Stimulated activated CD8-positive, alpha-beta memory T cell treated with anti-CD3 and anti-CD28 coated beads, Interleukin-4, amount 100 ng/mL, for 24 hours (primary cell): ENCODE measurements at places on chromosomes 7 and 10.

DNA sequence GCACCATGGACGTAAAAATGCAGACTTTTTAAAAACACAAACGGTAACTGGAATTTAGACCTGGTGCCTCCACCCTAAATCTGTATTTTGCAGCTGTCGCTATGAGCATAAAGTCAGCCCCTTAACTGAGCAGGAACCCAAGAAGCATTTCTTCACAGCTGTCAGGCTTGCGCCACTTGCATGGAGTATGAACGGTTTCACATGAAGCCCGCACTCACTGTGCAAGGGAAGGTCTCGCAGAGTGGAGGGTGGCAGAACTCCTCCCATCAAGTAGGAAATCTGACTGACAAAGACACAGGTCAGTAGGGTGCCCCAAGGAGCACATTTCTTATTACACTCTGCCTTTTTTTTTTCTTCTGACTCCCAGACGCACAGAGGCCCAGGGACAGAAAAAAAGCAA is 58.5 kb downstream of the ELMO1 start:
- DNase-seq: no peak

GRCh38 chr10:58107506-58107905 is 160.2 kb downstream of the IPMK start:
- no peak for DNase-seq

- DNase-seq: no peak
Measured at GRCh38 chr7:148230296-148230695, 360.3 kb upstream of the C7orf33 start.

- no peak for DNase-seq
Measured at GRCh38 chr10:86419101-86419500, 52.5 kb upstream of the GRID1 start.

DNA sequence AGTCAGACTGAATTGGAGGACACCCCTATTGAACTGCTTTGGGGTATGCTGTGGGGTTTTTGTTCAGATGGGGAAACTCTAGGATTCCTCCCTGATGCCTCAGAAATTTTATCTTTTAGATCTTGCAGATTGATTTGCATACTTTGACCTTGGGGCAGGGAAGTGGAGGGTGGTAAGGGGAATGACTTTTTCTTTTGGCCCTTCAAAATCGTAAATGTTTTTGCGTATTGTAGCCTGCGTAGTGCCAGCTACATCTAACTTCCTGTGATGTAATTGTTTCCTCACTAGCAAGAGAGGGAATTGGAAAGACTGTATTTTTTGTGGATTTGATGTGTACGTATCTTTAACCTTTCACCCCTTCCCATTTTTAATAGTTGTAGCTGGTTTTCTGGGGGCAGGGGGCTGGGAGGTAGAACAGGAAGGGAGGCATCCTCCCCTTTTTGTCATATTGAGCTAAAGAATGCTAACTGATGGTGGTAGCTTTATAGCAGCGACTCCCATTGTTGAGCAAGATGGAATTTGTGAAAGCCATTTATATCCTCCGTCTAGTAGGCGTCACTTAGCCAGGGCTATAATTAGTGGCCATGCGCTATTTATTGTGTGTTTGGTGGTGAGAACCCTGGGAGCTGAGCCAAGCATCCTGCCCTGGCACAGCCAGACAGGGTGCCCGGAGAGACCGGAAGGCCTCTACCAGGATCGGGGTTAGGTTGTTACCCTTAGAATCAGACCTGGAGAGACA is 11.3 kb downstream of the DUSP5 start:
- DNase-seq: no peak

DNA sequence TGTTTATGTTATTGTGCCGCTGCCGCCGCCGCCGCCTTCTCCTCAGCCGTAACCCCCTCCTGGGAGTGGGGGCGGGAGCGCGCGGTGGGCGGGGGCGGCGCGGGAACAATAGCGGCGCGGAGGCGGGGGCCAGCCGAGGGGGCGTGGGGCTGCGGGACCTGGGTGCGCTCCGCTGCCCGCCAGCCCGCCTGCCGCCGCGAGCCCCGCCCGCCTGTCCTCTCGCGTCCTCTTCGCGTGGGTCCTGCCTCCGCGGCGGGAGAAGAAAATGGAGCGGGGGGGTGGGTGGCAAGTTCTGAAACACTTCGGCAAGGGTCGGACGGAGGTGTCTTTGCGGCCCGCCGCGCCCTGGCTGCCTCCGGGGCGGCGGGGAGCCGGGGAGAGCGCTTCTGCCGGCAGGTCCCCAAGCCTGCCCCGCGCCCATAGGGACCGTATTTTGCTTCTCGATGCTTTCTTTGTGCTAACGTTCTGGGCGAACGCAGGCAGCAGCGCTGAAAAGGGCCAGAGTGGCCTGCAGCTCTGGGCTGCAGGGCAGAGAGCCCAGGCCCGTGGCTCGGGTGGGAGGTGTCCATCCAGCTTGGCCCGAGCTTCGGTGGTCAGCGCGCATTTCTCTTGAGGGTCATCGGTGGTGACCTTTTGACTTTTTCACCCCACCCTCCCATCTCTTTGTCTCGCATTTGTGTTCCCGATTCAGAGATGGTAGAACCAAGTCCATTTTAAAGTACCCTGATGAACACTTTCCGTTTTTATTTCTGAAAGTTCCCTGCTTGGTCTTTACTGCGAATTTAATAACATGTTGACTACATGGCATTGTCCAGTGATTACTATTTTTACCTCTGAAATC is 613 bp downstream of the MAPK8 start:
- peak; percentile 55 for DNase-seq

DNA sequence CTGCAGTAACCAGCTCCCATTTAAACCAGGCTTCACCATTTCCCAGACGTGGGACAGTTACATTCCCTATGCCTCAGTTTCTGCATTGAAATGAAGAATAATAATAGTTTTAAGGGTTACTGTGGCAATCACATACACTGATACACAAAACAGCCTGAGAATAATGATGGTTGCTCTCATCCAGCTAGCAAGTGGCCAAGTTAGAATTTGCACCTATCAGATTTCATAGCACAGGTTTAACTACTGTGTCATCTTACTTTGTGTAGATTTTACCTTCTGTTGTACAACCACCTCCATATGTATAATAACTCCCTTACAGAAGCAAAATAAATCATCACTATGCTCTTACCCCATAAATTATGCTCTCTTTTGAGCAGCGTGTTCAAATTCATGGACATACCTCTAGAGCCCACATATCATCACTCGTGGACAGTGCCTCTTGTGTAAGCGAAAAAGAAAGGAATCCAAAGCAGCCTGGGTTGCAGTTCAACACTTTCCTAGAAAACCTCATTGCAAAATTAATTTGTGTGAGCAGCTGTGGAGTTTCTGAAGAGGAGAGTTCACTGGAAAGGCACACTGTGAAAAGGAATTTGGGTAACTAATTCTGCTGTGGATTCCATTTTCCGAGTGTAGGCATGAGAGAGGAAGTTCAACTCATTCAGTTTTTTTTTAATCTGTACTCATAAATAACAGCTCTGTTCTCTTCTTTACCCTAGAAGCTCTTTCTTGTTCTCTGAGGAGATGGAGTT is 492.5 kb downstream of the ARL4A start:
- DNase-seq: no peak

DNA sequence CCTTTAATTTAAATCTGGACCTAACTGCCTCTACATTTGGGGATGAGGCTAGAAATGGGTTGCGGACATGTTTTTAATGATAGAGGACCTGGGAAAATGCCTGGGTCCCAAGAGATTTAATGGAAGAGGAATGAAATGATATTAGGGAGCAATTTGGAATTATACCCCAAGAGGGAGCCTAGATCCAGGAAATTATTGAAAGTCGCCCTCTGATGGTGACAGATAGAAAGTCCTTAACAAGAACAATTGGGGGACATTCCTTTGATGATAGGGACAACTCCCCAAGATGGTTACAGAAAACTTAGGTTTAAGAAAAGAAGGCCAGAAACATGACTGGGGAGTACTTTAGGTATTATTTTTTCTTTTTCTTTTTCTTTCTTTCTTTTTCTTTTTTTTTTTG is 9.5 kb upstream of the TSGA13 start:
- DNase-seq: no peak

DNA sequence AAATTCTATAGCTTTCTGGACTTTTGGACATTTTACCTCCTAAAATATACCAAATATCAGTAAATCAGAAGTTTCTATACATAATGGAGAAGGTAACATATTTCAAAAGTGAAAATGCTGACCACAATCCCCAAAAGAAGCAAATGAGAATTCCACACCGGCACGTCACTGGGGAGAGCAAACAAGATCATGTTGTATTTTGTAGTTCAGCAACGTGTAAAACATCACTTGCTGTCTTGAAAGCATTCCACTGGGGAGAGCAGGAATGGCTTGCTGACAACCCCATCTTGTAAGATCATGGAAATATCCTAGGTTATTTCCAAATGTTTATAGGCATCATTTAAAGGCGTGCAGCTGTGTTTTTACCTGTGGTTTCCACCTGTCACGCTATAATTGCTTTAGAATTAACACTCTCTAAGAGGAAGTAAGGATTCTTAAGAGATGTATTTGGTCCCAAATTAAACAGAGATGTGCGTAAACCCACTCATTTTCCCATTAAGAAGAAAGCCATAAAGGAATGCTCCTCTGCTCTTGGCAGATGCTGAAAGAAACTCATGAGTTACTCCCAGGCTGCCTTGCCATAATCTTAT is 397.1 kb upstream of the POT1 start:
- no peak for DNase-seq

- DNase-seq: no peak
Measured at GRCh38 chr7:18497800-18498199, 2.3 kb downstream of the HDAC9 start.

- DNase-seq: no peak
Measured at GRCh38 chr7:91557789-91558404, 293.7 kb downstream of the FZD1 start.

DNA sequence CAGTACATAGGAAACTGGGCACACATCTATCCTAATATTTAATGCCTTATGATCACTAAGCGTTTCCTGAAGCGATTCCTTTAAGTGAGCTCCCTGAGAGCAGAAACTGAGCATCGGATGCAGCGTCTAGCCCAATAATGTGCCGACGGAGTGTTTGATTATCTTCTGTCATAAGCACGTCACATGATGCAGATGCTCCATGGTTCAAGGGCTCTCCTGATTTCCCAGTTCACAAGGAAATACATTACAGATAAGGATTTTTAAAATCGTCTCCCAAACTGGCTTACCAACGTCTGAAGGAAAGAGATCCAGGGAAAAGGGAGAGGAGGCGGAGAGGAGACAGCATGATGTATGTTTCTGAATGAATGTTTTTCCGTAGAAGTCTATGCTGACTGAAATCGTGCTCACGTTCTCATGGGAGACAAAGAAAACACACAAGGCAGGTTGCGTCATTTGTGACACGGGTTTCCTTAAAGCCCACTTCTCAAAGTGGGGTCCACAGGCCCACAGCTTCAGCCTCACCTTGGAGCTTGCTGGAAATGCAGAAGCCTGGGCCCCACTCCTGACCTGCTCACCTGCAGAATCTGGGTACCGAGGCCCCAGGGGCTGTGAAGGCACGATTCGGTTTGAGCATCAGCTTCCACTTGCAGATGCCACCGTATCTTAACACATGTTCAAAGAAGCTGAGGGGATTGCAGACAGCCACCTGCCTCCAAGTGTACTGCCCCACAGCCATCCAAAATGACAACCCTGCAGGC is 21.5 kb upstream of the INSIG1 start:
- DNase-seq: no peak

GRCh38 chr10:100338434-100339036 is 8.5 kb upstream of the SCD start:
- DNase-seq: peak; percentile 63

DNA sequence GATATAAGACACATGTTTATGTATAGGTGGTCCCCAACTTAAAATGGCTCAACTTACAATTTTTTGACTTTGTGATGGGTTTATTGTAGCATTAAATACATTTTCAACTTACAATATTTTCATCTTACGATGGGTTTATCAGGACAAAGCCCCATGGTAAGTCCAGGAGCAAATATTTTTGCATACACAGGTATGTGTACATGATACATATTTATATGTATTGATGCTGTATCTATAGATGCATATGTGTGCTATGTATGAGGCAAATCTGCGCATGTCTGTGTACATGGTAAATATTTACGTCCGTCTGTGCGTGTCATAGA is 664 bp upstream of the UBE3C start:
- DNase-seq: no peak

GRCh38 chr10:17021656-17022465 is 107.8 kb downstream of the CUBN start:
- DNase-seq: no peak

GRCh38 chr10:49112851-49113250 is 2.5 kb downstream of the VSTM4 start:
- no peak for DNase-seq

- no peak for DNase-seq
Measured at GRCh38 chr7:132941905-132942304, 140.0 kb downstream of the CHCHD3 start.

- DNase-seq: no peak
Measured at GRCh38 chr7:155210356-155210755, 87.3 kb upstream of the INSIG1 start.

DNA sequence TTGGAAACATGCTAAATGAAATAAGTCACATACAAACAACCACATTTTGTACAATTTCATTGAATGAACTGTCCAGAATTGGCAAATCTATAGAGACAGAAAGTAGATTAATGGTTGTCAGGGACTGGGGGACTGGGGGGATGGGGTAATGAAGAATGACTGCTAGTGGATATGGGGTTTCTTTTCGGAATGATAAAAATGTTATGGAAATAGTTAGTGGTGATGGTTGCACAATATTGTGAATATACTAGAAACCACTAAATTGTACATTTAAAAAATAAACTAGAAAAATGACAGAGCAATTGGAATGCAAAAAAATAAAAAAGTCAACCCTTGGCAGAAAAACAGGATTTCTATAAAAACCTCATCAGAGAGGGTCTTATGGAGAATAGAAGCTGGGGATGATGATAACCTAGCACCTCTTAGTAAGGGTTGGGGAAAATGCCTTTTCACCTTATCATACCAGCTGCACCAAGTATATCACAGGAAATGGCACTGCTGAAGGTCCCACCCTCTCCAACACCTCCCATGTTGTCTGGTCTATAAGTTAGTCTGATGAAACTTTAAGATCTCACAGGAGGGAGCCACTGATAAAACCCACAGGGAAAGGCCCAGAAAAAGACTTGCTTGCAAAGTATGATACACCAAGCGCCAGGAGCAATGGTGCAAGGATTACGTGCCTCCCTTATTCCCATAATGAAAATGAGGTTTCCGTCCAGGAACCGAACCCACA is 23.1 kb upstream of the JAZF1 start:
- no peak for DNase-seq
